C1 segment of cervical spinal cord (tissue), 14 donors: ENCODE measurements at places on chromosomes 2 and 18.

DNA sequence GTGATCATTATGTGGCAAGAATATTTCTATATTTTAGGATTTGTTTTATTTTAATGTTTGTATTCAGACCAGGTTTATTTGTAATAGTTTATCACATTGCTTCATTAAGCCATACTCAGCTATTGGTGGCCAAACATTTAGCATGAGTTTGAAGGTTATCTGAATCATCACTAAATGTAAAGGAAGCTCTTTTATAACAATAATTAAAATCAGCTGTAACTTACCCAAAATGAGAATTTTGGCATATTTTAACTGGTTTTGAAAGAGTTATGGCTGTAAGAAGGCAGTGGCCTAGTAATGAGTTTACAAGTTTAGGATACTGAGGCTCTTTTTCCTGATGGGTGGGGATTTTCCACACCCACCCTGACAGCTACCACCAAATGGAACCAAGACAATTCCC is 177.8 kb downstream of the EN1 start:
- DNase-seq, result no peak

DNA sequence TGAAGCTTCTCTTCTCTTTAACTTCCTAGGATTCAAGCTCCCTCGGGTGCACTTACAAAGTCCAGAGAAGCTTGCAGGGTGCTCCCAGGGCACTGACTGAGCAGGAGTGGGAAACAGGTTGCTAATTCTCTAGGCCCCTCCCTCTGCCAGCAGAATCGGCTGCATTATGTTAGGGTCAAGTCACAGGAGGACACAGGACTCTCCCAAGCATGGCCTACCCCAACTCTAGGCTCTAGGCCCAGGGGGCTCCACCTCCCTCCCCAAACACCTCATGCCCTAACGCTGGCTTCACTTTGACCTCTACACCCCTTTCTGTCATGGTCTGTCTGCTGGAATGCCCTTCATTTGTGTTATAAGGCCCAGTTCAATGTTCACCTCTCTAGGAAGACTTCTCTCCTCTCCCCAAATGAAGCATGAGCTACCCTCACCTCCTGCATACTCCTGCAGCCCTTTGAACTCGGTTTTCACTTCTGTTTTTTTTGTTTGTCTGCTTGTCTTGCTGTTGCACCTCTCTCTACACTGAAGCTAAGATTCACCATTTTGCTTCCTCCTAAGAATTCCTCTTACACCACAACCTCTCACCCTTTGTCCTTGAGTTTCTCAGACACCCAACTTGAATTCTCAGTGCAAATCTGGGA is 521.8 kb upstream of the ID2 start:
- DNase-seq, result no peak

- no peak for DNase-seq
Observed at GRCh38 chr2:231046916-231047273, 9.6 kb downstream of the C2orf72 start.

DNA sequence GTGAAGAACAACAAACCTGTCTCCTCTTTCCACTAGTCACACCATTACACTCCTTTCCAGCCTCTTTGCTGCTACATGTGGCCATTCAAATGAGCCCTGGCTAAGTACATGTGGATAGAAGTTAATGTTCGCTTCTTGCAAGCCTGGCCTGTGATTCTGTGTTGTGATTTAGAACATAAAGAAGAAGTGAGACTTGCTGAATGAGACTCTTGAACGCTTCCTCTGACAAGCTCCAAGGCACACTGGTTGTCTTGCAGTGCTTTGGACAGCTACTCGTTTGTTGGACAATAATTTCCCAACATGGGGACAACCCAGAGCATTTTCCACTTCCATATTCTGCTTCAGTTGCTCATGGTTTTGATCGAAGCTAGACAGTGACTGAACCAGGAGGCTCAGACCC is 57.3 kb downstream of the CCDC74A start:
- DNase-seq, result no peak

GRCh38 chr2:129801575-129801974 is 177.9 kb upstream of the RAB6C start:
- DNase-seq, result no peak

- no peak for DNase-seq
Observed at GRCh38 chr2:165877565-165878550, 75.7 kb downstream of the TTC21B start.

- DNase-seq, result peak; percentile 11
Observed at GRCh38 chr2:204315236-204315662, 230.0 kb upstream of the PARD3B start.

DNA sequence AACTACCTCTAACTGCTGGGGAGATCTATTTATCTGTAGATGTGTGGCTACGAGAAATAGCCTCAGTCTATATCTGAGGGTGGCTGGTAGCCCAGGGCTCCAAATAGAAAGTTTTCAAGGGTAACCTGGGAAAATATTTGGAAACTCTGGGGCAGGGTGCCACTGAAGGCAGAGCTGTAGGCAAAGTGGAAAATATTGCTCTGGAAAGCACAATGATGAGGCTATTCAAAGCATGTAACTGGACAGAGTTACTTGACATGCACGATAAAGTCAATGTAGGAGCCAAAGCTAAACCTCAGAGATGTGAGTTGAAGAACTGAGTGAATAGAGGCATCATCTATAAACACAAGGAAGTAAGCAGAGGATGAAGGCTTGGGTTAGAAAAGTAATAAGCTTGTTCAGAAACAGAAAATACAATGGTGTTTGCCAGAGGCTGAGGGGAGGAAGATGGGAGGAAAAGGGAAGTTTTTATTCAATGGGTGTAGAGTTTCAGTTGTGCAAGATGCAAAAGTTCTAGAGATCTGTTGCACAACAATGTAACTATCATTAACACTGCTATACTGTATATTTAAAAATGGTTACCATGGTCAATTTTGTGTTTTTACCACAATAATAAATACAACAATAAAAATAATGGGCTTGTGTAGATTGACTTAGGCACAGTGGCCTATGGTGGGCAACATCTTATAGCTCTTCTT is 171.6 kb downstream of the MBD2 start:
- no peak for DNase-seq

- DNase-seq, result no peak
Observed at GRCh38 chr2:37583867-37584266, 87.6 kb downstream of the CDC42EP3 start.

DNA sequence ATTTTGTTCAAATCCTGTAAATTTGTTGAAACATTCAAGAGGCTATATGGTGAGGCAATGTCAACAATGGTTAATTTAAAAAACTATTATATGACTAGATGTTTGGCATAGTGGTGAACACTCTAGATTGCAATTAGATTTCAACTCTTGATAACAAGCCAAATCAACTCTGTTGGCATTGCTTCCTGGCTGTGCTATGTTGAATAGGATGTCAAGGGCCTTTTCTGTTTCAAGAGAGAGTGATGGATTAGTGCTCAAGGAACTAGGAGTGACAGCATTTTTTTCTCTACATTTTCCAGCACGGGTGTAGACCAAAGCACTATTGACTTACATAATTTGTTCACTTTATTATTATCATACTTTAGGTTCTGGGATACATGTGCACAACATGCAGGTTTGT is 172.4 kb upstream of the KCNH7 start:
- DNase-seq, result no peak

DNA sequence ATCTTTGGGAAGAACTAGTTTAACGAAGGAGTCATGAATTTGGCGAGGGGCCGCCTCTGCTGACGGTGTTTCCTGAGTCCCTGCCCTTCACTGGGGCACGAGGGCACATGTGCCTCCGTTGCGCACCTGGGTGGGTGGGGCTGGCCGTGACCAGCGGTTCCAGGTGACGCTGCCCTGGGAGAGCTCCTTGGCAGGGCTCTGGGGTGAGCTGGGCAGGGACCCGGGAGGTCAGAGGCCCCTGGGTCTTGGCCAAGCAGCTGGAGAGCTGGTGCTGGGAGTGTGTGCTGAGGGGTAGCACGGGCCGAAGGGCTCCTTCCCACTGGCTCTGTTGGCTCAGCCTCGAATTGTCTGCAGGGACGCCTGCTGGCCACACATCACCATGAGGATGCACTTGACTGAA is 104.6 kb downstream of the RTP5 start:
- DNase-seq, result no peak

DNA sequence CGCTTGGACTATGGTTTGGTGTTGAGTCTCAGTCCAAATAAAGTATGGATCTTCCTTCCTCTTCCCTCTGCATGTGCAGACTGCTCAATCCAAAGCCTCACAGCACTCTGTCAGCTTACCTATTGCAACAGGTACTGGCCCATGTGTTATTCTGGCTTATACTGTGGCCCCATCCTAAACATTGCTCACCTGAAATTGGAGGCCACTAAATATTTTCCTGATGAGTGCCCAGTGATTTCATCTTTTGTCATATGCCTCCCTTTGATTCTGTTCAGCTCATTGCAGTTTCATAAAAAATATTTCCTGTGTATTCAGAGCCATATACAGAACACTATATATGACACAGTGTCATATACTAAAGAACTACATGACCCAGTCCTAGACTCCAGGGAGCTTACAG is 86.3 kb upstream of the FAM136A start:
- no peak for DNase-seq

DNA sequence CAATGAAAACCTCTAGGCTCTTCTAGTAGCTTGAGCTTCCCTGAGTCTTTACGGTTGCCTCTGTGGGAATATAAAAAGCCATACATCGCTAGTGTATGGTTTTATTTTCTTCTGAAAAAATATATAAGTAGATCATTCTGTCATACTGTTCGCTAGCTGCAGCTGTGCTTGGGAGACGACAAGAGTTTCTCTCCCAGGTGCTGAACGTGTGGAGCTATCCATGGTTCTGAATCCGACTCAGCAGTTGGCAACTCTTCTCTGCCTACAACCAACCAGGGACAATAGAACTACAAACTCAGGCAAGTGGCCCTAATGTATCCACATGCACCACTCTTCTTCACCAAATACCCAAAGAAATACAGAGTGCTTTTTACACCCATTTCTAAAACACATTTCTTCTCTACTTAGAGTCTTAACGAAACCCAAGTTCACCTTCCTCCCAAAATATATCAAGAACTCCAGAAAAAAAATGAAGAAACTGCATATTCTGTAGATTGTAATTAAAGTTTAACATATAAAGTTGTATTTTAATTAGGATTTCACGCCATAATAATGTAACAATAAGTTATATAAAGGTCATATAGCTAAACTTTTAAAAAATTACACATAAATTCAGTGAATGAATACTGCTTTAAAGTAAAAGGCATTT is 2.2 kb upstream of the KCNH7 start:
- peak; percentile 13 for DNase-seq
